ENCODE measurements at places on chromosomes 1 and 21.

DNA sequence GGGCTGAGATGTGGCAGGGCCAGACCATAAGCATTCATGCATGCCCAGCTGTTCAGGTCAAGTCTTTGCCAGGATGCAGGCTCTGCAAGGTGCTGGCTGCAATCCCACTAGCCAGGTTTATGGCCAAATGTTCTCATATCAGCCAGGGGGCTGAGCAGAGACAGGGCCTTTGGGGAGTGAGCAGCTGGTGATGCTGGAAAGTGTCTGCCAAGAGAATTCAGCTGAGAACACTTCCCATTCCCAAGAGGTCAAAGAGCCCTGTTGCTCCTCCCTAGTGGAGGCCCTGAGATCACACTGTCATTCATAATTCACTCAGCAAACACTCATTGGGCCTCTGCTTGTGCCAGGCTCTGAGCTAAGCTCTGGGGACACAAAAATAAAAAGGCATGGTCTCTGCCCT is 150.3 kb downstream of the DMRTA2 start:
- no peak for DNase-seq

- peak; percentile 51 for DNase-seq
Measured at GRCh38 chr1:227886993-227887696, 60.6 kb downstream of the WNT9A start.

GRCh38 chr1:226001963-226002666 is 3.0 kb upstream of the SDE2 start:
- DNase-seq, result peak; percentile 11

GRCh38 chr1:116347696-116348095 is 25.3 kb upstream of the ATP1A1 start:
- no peak for DNase-seq

GRCh38 chr1:35178874-35179380 is 14.0 kb downstream of the SFPQ start:
- DNase-seq, result no peak

- no peak for DNase-seq
Measured at GRCh38 chr1:213988507-213989001, 781 bp downstream of the PROX1 start.

- DNase-seq, result no peak
Measured at GRCh38 chr21:38869946-38870345, 64.2 kb downstream of the ETS2 start.

GRCh38 chr1:14598498-14599182 is at the start of gene KAZN:
Gene KAZN (plus strand): TSS chr1:14598685.
- no peak for DNase-seq

- DNase-seq, result no peak
Measured at GRCh38 chr1:39722495-39722894, 16.2 kb upstream of the PPIE start.

DNA sequence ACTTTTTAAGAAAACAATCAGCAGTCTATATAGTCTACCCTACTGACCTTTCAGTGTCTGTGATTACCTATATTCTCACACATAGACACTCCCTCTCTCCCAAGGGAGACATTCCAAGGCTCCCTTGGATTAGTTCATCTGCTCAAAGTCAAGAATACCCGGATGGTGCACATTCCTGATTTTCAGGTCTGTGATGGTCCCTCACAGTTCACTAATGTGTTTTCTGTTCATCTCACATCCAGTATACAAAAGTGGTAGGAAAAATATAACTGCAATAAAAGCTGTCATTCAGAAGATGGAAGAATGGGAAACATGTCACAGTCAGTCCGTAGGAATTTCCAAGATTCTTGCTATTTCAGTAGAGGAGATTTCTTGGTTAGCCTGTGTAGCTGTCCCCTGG is 224.1 kb upstream of the CACYBP start:
- DNase-seq, result peak; percentile 23

DNA sequence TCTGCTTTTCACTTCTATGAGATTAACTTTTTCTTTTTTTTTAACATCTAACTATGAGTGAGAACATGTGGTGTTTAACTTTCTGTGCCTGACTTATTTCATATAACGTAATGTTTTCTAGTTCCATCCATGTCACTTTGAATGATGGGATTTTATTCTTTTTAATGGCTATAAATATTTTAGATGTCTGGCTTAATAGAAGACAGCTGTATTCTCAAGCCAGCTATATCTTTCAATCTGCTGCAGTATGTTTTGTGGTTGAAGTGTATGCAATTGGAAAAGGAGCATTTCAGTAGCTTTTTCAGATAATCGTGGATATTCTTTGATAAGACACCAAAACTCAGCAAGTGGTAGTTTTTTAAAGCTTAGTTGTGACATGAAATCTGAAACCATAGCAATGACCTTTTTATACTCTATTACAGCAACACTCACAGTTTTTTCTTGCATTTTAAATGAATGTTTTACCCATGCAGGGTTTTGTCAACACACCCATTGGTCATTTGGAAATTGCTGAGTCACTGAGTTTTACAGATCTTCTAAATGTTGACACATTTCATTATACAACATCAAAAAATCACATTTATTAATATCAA is 5.7 kb upstream of the SVBP start:
- DNase-seq, result peak; percentile 83

GRCh38 chr1:2135441-2135841 is 59.1 kb downstream of the FAAP20 start:
- peak; percentile 51 for DNase-seq
